ELR (cell line): ENCODE measurements at places on chromosomes 2 and 18.

- DNase-seq = no peak
These were observed 117.2 kb downstream of the COL6A3 start for GRCh38 chr2:237296756-237297155.

DNA sequence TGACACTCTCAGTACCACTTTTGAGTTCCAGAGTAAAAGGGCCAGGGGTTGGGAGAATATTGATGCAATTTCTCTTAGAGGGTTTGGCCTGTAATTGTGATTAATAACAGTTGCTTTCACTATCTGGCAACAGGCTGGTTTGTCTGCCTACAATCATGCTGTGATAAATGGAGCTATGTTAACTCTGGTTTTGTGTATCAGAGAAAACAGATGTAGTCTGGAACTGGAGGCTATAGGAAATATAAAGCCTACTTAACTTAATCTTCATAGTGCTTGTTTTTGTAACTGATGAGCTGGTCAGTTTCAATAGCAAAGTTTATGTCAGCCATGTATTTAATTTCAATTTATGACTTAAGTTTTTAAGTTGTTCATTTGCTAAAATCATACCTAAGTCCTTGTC, 138.0 kb downstream of the AGPS start:
- DNase-seq = no peak

DNA sequence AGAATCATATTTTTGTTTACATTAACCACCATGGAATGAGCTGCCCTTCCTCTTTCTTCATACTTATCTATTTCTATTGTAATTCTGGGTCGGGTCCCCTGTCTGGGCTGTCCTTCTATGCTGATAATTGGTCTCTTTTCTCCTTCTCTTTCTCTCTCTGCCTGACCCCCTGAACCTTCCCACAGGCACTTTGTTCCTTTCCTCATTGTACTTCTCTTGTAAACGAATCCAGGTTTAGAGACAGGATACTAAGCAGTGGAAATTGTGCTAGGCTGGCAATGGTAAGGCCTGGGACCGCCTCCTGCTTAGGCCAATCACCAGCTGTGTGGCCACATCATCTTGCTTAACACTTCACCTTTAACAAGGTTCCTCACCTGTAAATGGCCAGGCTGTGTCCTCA, 137.0 kb downstream of the ZNF532 start:
- DNase-seq = no peak

DNA sequence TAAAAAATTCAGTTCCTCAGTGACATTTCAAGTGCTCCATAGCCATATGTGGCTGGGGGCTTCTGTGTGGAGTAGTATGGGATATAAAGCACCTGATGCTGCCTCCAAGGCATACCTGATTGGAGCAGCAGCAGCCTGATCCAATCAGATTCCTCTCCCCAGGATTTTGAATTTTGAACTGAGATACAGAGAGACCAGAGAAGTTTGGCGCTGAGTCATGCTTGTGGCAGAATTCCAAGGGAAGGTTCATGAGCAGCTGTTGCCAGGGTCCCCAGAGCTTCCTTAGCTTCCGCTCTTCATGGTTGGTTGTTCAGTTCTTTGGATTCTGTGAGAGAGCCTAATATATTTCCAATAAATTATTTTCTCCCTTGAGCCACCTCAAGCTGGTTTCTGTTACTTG, 29.0 kb upstream of the CFAP36 start:
- DNase-seq = peak; percentile 58

DNA sequence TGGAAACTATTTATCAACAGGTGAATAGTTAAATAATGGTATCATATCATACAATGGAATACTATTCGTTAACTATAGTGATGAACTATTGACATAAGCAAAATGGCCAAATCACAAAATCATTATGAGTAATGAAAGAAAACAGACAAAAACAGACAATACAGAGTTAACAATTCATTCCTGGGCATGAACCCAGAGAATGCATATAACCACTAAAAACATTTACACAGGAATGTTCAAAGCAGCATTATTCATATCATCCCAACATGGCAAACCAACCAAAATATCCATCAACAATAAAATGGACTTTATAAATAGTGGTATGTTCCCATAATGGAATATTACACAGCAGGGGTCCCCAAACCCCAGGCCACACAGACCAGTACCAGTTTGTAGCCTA, 131.2 kb upstream of the CYP1B1 start:
- no peak for DNase-seq

DNA sequence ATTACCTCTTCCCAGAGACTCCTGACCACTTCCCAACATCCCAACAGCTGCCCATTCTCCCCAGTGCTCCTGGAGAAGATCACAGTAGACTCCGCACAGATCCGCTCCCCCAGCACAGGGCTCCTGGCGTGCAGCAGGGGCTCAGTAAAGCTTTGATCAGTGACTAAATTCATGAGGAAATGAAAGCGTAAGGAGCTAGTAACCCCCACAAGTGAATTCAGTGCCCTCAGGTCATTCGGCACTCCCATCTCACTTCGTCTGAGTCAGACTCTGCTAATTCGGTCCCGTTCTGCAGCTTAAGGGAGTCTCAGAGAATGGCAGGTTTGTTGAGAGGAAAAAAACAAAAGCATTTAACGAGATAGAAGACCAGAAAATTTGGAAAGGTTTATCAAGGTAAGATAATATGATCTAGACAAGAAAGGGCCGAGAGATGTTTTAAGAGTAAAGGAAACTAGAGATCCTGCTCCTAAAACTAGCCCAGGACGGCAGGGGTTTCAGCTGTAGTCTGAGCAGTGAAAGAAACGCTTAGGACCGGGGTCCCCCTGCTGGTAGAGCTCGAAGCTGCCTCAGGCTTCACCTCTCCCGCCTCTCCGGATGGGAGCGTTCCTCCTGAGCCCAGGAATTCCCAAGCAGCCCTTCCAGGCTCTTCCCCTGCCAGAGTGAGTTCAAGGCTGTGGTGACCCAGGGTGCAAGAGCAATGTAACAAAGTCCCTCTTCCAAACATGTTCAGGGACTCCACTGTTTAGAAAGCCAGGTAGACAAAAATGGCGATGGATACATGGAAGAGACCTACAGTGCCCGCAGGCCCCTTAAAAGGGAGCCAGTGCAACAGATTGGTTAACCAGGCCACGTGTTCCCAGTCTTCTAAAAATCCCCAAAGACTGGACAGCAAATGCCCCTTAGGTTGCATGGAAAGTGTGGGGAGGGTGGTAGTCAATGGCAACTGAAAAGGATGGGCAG, 127.3 kb downstream of the DNER start:
- DNase-seq = peak; percentile 96

- DNase-seq = no peak
These were observed 86.5 kb upstream of the PPP1CB start for GRCh38 chr2:28665041-28665704.

DNA sequence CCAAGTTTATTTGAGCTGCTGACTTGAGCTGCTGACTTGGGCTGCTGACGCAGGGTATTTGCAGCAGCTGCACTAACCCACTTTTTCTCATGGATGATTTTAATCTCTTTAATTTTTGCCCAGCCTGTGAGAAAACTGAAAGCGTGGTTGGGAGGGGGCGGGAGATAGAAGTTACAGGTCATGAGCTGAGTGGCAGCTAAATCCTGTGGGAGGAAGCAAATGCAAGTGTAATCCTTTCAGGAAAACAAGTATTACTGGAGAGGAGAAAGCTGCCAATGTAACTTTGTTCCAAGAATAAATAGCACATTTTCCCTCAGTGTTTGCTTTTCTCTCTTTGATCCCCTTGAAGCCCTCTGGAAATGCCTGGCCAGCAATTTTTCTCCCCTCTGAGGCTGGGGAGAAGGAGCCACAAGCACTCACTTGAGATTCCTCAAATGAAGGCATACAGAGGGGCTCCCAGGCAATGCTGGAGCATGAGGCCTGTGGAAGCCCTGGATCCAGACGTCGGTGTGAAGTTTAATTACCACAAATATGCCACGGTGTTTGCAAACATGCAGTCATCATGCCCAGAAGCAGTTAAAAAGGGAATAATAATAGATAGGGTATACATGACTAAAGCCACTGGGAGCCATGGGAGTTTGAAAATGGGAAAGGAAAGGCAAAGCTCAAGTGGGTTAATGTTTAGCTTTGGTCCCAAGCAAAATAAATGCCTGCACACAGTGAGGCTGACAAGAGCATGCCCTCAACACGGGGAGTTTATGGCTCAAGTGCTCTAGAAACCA, 10.4 kb upstream of the EVA1A start:
- DNase-seq = no peak

DNA sequence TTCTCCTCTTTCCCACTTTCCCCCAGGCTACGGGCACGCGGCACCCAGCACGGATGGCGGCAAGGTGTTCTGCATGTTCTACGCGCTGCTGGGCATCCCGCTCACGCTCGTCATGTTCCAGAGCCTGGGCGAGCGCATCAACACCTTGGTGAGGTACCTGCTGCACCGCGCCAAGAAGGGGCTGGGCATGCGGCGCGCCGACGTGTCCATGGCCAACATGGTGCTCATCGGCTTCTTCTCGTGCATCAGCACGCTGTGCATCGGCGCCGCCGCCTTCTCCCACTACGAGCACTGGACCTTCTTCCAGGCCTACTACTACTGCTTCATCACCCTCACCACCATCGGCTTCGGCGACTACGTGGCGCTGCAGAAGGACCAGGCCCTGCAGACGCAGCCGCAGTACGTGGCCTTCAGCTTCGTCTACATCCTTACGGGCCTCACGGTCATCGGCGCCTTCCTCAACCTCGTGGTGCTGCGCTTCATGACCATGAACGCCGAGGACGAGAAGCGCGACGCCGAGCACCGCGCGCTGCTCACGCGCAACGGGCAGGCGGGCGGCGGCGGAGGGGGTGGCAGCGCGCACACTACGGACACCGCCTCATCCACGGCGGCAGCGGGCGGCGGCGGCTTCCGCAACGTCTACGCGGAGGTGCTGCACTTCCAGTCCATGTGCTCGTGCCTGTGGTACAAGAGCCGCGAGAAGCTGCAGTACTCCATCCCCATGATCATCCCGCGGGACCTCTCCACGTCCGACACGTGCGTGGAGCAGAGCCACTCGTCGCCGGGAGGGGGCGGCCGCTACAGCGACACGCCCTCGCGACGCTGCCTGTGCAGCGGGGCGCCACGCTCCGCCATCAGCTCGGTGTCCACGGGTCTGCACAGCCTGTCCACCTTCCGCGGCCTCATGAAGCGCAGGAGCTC, 35.4 kb downstream of the KCNK3 start:
- DNase-seq = no peak

DNA sequence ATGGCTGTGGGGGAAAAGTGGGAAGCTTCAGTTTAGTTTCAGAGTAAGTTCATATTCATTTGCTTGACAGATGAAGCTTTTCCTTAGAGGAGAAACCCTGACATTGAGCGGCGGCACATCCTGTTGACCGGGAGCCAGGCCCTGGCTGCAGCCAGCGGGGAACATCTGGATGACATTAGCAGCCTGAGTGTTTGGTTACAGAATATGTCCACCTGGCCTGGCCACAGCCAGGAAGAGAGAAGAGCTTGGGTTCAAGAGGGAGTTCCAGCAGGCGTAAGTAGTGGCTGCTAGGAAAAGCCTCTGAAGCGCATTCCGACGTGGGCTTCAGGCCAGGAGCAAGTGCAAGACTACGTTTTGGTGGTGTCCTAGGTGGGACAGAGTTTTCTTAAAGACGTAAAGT, 144.9 kb upstream of the MYCN start:
- DNase-seq = no peak

DNA sequence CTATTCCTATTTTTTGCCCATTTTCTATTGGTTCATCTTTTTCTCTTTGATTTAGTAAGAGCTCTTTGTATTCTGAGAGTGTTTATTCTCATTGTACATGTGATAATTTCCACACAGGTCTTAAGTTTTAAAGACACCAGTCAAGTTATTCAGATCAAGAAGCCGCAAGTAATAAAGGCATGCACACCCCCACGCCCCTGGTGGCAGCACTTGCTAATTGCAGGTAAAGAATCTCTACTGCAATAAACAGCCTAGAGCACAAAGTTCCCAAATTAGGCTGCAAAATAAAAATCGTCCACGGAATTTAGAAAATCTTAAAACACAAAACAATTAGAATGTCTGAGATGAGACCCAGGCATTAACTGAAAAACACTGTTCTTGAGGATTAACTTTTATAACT, 45.2 kb downstream of the ST3GAL5 start:
- DNase-seq = peak; percentile 35

GRCh38 chr2:189056200-189057106, 82.3 kb downstream of the COL3A1 start:
- DNase-seq = no peak

- no peak for DNase-seq
These were observed 465.9 kb downstream of the EPHA4 start for GRCh38 chr2:221106241-221106640.

DNA sequence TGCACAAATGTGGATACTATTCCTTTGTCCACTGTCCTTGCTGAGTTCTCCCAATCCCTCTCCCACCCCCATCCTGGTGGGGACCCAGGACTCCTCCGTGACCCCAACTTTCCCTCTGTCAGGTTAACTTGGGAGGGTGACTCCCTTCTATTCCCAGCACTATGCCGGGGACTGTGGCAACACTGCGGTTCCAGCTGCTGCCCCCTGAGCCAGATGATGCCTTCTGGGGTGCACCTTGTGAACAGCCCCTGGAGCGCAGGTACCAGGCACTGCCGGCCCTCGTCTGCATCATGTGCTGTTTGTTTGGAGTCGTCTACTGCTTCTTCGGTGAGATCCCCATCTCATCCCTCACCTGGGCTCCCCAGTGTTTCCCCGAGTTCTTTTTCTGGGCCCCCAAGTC, 739 bp downstream of the TMEM198 start:
- no peak for DNase-seq

- no peak for DNase-seq
These were observed 85.0 kb downstream of the FMNL2 start for GRCh38 chr2:152419944-152420343.

- no peak for DNase-seq
These were observed 80.9 kb upstream of the KYNU start for GRCh38 chr2:142796588-142796987.

DNA sequence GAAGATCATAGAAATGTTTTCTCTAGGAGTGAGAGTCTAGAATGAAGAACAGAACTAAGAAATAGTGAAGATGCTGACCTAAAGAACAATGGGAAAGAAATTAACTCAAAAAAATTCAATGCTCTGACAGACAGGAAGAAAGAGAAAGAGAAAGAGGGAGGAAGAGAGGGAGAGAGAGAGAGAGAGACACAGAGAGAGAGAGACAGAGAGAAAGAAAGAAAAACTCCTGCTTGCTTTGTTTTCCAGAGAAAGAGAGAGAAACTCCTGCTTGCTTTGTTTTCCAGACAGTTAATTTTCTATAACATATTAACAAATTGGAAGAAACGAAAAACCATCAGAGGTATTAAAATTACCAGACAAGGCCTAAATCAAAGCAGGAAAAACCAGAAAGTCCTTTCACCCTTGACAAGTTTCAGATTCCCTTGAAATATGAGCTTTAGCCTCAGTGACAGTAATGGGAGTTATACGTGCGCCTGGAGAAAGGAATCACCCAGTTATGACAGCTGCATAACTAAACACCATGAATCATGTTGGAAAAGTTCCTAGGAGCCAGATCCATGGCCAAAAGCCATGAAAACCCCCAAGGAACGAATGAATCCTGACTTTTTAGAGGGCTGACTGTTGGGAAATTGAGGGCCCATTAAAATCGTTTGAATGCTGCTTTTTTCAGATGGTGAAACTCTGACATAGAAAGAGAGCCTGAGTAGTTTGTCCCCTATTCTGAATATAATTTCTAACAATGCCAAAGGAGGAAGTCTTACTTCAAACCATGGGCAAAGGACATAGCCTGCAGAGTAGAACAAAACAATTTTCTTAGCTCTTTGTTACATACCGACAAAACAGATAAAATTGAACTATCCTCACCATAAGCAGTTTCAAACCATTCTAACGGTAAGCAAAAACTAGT, 228.6 kb upstream of the CHST9 start:
- peak; percentile 10 for DNase-seq
